DND-41 (cell line): ENCODE measurements at places on chromosomes 6 and 20.

- DNase-seq = no peak
- H3K27ac ChIP-seq = peak overlapping the region; percentile 64
- H3K4me1 ChIP-seq = peaks cover 18% of the 10 kb centered on the region
- H3K4me3 ChIP-seq = no peak overlapping the region
- H3K36me3 ChIP-seq = no peaks in the 10 kb centered on the region
- no peaks in the 10 kb centered on the region for H3K27me3 ChIP-seq
These were observed 352.1 kb upstream of the SOX4 start for GRCh38 chr6:21241231-21242130.

DNA sequence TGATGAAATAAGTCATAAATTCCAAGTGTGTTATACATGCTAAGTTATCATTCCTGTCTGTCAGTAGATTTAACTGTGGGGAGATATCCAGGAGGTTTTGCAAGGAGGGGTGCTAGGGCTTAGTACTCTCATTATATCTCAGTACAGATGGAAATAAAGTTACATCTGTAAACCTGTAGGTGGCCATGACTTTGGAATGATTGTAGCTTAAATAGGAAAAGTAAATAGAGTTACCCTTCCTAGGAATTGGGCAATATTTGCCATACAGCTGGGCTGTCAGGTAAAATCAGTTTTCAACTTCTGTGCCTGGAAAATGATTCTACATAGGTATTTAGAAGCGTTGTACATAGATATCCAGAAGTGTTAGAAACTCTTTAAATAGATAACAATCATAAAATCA, 19.8 kb upstream of the TGM3 start:
- no peaks in the 10 kb centered on the region for H3K4me1 ChIP-seq
- H3K4me3 ChIP-seq = no peak overlapping the region
- no peak overlapping the region for H3K27ac ChIP-seq
- no peak for DNase-seq

- no peaks in the 10 kb centered on the region for H3K27me3 ChIP-seq
- no peak overlapping the region for H3K27ac ChIP-seq
- DNase-seq = peak; percentile 38
- H3K4me3 ChIP-seq = no peak overlapping the region
These were observed 165.8 kb upstream of the CITED2 start for GRCh38 chr6:139540276-139540675.

DNA sequence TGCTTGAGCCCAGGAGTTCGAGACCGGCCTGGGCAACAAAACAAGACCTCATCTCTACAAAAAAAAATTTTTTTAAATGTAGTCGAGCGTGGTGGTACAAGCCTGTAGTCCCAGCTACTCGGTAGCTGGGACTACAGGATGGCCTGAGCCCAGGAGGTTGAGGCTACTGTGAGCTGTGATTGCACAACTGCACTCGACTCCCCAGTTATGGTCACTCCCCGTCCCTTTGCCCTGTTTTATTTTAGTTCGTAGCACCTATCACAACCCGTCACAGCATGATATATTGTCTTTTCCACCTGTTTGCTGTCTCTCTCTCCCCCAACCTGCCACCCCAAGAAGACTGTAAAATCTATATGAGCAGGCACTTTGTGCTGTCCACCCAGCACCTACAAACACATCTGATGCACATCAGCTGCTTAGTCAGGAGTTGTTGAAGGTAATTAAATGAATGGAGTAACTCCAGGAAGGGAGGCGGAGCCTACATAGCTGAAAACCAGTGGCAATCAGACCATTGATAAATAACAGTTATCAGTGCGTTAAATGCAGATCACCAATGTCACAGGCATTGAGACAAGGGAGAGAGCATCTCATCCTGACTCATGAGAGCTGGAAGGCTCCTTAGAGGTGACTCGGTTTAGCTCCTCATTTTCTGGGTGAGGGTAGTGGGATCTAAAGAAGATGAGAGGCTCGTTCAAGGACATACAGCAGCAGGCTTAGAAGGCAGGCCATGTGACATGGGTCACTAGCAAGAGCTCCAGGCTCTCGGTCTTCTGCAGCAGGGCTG, 14.4 kb upstream of the XRN2 start:
- peaks cover 7% of the 10 kb centered on the region for H3K27me3 ChIP-seq
- no peaks in the 10 kb centered on the region for H3K4me1 ChIP-seq
- no peaks in the 10 kb centered on the region for H3K36me3 ChIP-seq
- no peak for DNase-seq

GRCh38 chr6:34200340-34200971, 36.2 kb upstream of the HMGA1 start:
- H3K27ac ChIP-seq = no peak overlapping the region
- peaks cover 11% of the 10 kb centered on the region for H3K4me1 ChIP-seq
- H3K36me3 ChIP-seq = no peaks in the 10 kb centered on the region
- peaks cover 7% of the 10 kb centered on the region for H3K27me3 ChIP-seq
- no peak for DNase-seq
- H3K4me3 ChIP-seq = no peak overlapping the region
